HCT116 (cell line): ENCODE measurements at places on chromosomes 12 and 14. TPM values are rescaled to one million over a fixed set of nuclear protein-coding genes. Genes with fewer than 3 reads are reported as not detected.

Gene TAS2R8
- total RNA-seq: not detected

- DNase-seq: no peak
Observed at GRCh38 chr12:26496170-26496569, 300.8 kb downstream of the SSPN start.

Gene TNFAIP2
- total RNA-seq: 74.8 TPM

- no peak for DNase-seq
Observed at GRCh38 chr14:94689218-94689984, 77.2 kb downstream of the SERPINA3 start.

- no peak for DNase-seq
Observed at GRCh38 chr14:36268121-36268520, 52.3 kb downstream of the MBIP start.

Gene SYCP3
- not detected for total RNA-seq

Gene RGS6
- 4.7 TPM for total RNA-seq

GRCh38 chr12:23893611-23894010, 55.9 kb downstream of the SOX5 start:
- no peak for DNase-seq

DNA sequence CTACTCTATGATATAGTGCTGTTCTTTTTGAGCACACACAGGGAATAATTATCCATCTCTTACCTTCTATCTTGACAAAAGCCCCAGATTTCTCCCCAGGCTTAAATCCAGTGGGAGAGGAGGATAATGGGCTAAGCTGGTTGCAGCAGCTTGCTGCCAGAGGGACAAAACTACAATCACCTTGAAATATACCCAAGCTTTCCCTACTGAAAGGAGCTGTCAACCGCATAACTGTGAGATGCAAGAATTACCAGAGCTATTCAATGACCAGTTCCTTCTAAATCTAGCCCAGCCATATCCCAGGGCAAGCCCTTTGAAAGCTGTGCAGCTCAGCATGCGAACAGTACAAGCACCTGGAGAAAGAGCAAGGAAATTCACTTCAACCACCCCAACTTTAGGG, 943 bp upstream of the MGAT4C start:
- no peak for DNase-seq

Gene NID2
- total RNA-seq: 0.84 TPM

DNA sequence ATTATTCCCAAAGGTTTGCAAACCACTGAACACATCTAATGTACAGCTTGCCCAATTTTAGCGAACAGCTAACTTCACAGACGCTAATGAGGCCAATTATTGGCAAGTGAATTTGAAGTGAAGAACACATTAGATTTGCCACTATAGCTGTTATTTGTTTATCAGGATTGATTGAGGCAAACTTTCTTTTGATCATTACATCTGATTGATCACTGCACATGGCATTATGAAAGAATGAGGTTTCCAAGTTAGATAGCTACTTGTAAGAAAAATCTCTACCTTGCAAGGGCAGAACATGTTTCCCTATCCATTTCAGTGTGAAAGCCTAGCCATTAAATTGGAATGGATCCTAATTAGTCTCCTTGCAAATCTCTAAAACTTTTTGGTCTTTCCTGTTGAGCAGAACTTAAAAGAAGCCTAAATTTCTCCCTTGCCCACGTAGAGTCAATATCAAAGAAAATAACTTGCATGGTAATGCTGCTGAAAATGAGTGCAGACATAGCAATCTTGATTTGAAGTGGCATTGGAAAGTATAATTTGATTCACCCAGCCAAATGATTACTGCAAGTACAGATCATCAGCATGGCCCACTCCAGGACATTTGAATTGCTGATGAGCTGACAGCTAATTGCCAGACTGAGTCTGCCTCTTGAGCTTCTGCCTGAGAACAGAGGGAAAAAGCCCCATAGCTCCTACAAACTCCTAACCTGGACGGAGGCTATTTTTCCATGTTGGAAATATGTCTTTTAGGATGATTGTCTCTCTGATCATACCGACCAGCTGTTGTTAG, 98.6 kb downstream of the TPH2 start:
- DNase-seq: no peak

GRCh38 chr12:57208631-57209282, 7.8 kb upstream of the NXPH4 start:
- DNase-seq: no peak

DNA sequence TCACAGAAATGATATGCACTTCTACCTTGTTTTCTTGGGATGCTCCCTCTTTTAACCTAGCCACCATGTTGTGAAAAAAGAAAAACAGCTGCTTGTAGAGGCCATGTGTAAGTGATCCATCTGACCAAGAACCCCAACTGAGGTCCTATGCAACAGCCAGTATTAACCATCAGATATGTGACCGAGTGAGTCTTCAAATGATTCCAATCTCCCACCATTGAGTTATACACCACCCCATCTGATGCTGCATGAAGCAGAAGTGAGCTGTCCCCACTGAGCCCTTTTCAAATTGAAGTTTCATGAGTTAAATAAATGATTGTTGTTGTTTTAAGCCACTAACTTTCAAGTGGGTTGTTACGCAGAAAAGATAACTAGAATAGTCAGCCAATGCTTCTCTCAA, 20.6 kb upstream of the USP15 start:
- no peak for DNase-seq

Gene KERA
- not detected for total RNA-seq

GRCh38 chr14:106436310-106436905, 910.0 kb downstream of the TMEM121 start:
- no peak for DNase-seq

Gene USP30
- 9.2 TPM for total RNA-seq

Gene AKAP6
- 1.9 TPM for total RNA-seq
